CD4-positive, alpha-beta T cell treated with Interleukin-12 subunit alpha and Interleukin-12 subunit beta, for 1 hour (primary cell): ENCODE measurements at places on chromosomes 3 and 15.

DNA sequence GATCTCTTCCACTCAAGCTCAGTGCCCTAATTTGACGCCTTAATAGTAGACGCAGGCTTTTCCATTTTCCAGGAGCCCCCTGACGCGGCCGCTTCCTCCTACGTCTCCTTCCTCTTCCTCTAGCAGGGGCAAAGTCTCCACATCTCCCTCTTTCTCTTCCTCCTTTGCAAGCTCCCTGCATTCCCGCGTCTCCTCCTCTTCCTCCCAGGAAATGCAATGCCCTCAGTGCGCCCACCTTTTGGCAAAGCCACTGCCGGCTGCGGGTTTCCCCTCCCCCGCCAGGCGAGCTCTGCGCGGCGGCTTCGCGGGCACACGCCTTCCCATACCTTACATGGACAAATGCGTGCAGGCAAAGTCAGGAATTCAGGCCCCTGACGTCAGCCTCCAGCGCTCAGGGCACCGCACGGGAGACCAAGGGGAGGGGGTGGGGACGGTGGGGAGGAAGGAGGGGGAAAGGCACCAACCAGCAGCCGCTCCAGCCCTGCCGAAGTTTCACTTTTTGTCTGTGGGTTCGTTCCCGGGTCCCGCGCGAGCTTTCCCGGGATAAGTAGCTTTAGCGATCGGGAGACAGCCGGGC is 432 bp upstream of the LPP start:
- DNase-seq, result peak; percentile 52

- DNase-seq, result peak; percentile 48
Measured at GRCh38 chr15:51162865-51163762, 68.4 kb upstream of the TNFAIP8L3 start.

- DNase-seq, result no peak
Measured at GRCh38 chr3:50202353-50203112, 2.5 kb upstream of the SLC38A3 start.

DNA sequence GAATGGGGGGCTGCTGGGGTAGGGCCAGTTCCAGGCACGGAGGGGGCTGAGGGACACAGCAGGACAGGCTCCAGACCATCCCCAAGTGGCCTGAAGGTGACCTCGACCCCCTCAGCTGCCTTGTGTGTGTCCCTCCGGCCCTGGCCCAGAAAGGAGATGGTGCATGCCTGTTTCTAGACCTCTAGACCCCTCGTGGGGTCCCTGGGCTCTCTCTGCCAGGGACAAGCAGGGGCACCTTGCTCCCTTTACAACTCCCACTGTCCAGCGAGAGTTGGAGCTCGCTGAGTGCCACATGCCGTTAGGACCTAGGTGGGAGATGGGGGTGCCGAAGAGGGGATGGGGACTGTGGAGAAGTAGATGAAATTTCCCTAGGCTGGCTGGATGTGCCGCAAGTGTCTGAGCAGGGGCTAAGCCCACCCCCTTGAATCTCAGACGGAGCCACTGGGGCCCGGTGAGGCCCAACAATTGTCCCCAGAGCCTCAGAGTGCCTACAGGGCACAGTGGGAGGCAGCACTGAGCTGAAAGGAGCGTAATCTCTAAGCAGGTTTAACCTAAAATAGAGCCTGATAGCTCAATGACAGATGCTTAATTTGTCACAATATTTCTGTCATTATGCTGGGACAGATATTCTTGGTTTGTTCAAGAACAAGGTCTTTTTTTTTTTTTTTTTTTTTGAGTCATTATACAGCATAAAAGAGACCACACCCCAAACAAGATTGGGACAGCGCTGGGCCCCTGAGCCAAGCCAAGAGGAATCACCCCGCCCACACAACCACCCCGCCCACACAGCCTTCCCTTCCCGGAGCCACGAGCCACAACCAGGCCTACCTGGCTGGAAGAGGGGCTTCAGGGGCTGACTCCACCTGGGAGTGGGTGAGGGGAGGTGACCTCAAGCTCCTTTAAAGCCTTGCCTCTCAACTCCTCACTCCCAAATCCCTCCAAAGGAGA is 23.6 kb upstream of the KLF13 start:
- peak; percentile 18 for DNase-seq

- DNase-seq, result no peak
Measured at GRCh38 chr15:64464276-64465005, 4.1 kb downstream of the ZNF609 start.

DNA sequence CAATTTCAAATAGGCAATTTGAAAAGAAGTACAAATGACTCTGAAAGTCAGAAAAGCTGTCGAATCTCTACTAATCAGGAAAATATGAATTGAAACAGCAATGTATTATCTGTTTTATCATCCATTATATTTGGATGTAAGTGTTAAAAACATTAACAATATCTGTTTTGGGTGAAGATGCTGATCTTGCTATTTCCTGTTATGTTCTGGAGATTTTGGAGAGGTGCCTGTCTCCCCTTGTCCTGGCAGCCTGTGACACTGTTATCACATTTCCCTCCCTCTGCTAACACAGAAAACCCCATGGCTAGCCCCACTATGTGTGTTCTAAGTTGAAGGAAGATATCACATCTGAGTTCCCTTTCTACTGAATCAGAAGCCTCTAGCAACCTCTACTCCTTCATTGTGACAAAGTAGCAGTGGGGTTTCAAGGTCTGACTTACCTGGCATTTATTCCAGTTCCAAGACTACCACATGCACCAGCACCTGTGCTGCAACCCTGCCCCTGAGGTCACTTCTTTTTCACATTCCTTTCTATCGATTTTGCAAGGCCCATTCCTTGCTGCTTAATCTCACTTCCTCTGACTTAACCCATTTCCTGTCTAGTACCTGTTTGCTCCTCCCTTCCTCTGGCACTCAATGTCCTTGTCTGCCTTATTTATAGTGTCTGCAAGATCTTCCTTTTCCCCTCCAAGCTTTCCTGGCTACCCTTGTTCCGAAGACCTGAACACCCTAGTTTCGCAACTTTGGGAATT is 95.5 kb upstream of the COL8A1 start:
- DNase-seq, result no peak

DNA sequence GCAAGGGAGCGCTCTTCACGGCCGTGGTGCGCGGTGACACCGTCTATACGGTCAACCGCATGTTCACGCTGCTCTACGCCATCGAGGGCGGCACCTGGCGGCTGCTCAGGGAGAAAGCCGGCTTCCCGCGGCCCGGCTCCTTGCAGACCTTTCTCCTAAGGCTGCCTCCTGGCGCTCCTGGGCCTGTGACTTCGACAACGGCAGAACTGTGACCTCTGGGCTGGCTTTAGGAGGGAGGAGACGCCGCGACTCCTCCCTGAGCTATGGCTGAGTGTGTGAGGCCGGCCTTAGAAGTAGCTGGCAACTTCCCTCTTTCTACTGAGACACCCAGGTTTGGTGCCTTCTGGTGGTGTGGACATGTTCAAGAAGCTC is 1.4 kb downstream of the KBTBD13 start:
- DNase-seq, result peak; percentile 41

DNA sequence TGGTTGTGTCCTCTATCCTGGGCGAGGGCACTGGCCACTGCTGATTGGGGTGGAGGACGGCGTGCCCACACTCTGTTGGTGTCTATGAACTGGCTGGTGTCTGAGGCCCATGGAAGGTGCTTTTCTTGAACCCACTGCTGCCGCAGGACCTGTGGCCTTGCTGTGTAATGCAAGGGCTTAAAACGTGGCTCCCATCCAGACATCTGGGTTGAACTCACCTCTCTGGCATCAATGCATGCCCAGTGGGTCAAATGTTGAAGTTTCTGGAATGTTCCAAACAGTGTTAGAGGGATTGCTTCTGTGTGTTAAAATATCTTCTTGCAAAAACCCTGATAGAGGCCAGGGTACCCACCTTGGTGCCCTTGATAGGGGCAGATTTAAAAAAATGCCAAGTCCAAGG is 42.6 kb downstream of the FAM3D start:
- no peak for DNase-seq

DNA sequence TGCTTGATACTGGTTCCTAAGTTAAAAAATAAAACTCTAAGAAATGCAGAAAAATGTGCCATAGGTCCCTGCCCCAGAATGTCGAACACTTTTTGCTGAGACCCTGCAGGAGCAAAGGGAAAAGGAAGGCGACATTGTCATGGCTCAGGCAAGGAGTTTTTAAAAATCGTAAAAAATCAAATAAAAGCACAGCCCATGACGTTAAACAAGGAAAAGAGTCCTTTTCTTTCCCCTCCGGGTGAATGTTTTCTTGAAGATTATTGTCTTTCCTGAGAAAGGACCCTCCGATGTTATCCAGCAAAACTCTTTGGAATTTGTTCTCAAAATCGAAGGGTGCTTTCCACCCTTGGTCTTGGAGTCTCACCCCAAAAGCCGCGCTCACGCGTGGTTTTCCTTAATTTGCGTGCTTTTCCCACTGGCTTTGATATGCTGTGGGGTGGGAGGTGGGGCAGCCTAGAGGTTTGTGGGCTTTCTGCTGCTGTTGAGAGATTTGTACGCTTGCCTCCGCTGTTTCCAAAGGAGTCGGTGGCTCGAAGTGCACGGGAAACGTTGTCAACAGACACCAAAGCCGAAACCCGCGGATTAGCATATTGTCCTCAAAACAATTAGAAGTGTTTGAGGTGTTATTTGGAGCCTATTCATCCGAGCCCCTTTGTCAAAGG is 2.9 kb downstream of the SOX14 start:
- no peak for DNase-seq
